ENCODE measurements at places on chromosomes 13 and 19.

DNA sequence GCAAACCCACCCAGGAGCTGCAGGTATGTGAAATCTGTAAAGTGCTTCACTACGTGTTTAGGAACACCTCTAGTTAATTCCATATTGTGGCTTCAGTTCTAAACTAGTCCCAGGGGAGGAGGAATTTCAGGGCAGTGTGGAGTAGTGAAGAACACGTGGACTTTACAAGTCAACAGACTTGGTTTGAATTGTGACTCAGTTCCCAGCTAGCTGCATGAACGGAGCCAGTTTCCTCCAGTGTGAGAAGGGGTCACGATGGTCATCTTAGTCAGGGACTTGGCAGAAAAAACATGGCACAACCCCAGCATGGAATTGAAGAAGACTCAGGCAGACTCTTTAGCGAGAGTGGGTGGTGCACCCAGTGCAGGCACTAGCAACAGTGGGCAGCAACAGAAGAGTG, 175.7 kb upstream of the UBL3 start:
- DNase-seq, result no peak

GRCh38 chr13:106275446-106276032, 259.9 kb downstream of the EFNB2 start:
- no peak for DNase-seq

DNA sequence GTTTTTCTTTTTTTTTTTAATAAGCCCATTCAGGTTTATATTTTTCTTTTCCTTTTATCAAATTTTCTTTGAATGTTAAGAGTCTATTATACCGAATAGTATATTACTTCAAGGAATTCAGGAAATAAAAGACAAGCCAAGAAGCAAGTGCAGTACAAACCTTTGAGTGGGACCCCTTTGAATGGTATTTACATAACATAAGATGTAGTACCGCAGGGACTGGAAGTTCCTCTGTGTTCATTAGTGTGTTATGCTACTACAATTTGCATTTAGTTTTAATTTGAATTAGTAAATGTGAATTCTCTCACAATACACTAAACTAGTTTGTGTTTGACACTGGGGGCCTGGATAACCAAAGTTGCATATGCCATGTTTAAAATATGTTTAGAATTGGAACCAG, 339.5 kb downstream of the DCT start:
- DNase-seq, result no peak

DNA sequence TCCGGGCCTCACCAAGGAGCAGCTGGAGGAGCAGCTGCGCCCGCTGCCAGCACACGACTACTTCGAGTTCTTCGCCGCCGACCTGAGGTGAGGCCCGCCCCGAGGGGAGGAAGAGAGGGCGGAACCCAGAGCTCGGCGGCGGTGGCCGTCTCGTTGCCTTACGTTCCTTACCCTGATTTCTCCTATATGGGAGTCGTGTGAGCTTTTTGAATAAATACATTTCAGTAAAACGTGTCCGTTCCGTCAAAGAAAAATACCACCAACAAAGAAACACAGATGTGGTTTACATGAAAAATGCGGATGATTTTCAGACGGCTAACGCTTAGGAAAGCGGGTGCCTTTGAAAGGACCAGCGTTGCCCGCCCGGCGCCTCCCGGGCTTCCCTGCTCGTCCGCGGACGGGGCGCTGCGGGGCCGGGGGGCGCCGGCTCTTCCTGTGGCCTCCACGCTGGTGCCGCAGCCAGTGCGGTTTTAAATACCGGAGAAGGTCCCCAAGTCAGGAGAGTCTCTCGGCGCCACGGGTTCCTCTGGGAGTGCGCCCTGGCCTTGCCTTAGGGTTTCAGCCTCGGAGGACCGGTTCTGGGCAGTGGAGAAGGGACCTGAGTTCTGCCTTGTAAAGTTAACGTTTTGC, 755 bp downstream of the UPF3A start:
- peak; percentile 22 for DNase-seq

DNA sequence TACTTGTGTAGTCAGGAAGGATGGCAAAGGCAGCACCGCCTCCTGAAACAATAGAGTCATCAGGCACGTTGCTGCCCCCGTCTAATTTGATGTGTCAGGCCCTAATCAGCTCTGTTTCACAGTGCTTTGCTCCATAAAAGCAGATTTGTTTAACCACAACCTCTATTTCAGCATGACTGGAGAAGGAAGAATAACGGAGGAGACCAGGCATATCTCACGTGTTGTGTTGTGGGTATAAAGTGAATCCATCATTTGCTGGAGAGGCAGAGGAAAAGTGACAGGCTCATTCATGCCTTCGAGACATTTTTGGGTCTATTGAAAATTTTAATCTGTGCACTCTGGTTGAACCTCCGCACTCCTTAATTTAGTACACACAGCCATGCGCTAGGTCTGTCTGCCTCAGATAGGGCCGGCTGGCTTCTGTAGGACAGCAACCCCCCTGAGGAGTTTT, 940.4 kb upstream of the SLC10A2 start:
- no peak for DNase-seq

DNA sequence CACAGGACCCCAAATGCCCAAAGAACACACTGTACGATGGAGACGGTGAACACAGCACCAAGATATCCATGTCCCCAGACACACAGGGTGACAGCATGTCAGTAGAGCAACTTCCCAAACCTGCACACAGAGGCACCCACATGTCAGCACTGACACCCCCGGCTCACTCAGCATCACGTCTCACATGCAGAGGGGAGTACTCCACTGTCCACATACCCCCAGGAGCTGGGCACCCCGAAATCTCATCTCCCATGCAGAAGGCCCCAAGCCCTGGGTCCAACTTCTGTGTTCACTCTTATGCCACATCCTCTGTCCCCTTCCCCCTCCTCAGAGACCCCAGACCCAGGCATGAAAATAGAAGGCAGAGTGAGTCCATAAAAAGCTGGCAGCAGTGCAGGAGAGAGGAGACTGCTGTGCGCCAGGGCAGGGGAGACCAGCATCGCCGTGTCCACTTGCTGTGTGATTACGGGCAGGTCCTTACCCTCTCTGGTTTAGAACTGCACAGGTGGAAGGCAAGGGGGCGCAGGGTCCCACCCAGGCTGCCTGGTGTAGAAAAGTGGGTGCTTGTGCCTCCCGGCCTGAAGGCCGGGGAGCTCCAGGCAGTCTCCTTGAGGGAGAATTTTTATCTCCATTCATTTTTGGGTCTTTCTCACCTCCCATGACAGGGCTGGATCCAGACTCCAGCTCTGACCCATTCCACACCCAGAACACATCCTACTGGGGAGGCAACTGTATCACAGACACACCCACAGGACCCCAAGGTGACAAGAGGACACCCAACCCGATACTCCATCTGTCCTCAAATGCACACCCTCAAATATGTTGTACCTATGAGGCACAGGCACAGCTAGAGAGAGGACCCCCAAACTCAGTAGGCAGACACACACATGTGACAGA, 17.0 kb downstream of the ERFL start:
- no peak for DNase-seq

- DNase-seq, result no peak
Measured at GRCh38 chr13:27379694-27380641, 44.5 kb upstream of the GTF3A start.

- DNase-seq, result no peak
Measured at GRCh38 chr13:113777311-113778260, 18.6 kb downstream of the TMEM255B start.

- no peak for DNase-seq
Measured at GRCh38 chr19:29620931-29621351, 14.9 kb downstream of the POP4 start.

DNA sequence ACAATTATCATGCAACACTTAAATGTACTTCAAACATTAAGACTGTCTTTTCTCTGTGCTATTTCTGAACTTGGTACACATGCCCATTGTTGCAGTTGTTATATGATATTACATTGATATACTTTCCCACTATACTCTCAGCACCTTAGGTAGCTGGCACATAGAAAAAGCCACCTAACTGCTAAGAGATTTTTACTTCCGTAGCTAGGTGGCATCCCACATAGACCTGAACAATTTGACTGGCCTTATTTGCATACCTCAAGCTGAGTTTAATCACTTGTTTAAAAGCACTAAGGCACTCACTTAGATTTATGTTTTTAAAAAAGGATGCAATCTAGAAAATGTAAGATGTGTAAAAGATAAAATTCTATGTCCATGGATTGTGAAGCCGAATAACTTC, 194.2 kb downstream of the POU4F1 start:
- DNase-seq, result no peak

DNA sequence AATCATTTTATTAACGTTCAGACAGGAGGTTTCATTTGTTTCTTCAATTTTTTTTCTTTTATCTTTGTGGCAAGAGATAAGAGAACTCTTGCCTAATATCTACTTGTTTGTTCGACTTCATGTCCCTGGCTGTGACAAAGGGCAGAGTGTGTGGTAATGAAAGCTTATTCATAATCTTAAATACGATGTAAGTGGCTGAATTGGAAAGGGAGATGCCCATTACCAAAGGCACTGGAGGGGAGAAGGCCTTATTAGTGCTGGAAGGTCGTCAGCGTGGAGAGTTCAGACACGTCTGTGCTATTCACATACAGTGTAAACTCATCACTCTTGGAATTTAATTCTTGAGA, 54.0 kb downstream of the RFC3 start:
- no peak for DNase-seq

- no peak for DNase-seq
Measured at GRCh38 chr13:30308548-30308947, 1.2 kb upstream of the KATNAL1 start.

DNA sequence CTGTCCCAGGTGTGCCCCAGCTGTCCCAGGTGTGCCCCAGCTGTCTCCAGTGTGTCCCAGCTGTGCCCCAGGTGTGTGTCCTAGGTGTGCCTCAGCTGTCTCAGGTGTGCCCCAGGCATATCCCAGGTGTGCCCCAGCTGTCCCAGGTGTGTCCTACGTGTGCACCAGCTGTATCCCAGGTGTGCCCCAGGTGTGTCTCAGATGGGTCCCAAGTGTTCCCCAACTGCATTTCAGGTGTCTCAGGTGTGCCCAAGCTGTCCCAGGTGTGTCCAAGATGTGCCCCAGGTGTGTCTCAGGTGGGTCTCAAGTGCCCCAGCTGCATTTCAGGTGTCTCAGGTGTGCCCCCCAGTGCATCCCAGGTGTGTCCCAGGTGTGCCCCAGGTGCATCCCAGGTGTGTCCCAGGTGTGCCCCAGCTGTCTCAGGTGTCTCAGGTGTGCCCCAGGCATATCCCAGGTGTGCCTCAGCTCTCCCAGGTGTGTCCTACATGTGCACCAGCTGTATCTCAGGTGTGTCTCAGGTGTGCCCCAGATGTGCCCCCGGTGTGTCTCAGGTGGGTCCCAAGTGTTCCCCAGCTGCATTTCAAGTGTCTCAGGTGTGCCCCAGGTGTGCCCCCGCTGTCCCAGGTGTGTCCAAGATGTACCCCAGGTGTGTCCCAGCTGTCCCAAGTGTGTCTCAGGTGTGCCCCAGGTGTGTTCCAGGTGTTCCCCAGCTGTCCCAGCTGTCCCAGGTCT, 1.3 kb upstream of the GRK1 start:
- DNase-seq, result no peak

DNA sequence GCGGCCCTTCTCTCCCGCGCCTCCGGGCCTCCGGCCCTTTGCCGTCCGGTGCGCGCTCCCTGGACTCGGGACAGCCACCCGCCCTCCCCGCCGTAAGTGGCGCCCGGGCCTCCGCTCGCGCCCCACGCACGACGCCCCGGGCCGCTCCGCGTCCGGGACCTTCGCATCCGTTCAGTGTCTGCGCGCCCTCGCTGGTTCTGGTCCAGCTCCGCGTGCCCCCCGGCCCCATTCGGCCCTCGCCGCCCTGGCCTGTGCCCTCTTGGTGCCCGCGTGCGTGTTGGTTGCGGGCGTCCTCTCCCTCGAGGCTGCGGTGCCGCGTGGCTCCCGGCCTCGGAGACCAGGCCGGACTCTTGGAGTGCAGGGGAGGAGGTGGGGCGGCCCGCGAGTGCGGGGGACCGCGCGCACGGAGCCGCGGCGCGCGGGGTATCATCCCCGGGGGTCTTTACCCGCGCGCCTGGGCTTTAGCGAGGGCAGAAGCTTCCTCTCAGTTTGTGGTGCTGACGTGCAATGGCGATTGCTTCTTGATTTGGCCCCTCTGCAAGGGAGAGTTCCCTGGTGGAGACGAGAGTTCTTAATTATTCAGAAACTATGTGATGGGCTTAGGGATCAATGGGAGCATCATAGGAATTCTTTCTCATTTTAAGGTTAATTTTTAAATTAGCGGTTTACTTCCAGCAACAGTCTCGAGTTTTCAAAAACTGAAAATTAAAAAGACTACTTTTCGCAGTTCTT, 757 bp downstream of the WASF3 start:
- DNase-seq, result no peak

- no peak for DNase-seq
Measured at GRCh38 chr19:51546650-51547396, 15.4 kb upstream of the SIGLEC6 start.

GRCh38 chr19:49114630-49115363, 627 bp downstream of the LIN7B start:
- no peak for DNase-seq

DNA sequence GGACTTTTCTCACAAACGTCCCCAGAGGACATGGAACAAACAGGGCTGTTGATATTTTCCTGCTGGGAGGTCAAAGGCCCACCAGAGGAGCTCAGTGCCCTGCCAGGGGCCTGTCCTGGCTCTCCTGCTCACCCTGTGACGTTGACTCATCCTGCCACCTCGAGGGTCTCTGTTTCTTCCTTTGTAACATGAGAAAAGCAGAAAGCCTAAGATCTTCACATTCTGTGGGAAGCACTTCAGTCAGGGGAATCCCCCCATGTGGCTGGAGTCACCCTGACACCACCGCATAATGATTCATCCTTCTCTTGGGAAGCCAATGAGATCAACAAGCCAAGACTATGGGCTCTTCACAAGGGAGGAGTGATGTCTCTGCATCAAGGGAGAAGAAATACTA, 147.9 kb downstream of the KATNAL1 start:
- no peak for DNase-seq

DNA sequence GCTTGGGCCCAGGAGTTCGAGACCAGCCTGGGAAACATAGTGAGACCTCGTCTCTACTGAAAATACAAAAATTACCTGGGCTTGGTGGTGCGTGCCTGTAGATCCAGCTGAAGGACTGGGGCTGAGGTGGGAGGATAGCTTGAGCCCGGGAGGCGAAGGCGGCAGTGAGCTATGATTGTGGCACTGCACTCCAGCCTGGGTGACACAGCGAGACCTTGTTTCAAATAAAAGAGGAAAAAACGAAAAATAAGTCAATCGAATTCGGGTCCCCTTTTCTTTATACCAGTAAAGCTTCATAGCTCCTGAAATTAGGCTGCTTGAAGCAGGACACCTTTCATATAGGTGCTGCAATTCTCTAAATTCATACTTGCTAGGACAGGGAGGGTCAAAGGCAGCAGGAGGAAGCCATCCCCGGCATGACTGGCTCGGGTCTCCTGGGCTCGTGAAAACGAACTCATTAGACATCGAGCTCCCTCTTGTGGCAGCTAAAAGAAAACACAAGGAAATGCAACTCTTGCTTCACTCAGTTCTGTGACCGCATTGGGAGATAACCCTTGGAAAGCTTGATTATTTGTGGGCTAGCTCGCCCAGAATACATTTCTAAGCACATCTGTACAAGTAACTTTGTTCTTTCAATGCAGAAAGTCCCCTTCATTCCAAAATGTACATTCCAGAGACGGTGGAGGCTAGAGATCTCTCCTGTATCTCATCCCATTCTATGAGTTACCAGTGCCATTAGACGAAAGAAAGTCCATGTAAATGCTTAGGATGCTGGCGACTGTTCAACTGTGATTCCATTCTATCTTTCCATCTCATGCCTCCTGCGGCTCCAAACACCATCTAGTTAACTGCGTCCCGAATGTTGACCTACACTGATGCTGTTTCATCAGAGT, 16.8 kb downstream of the FPR2 start:
- peak; percentile 68 for DNase-seq

Measured in AG09319 (cell line).